Ascending aorta (tissue), 2 donors: ENCODE measurements at places on chromosomes 5 and 9. TPM values are rescaled to one million over a fixed set of nuclear protein-coding genes. Genes with fewer than 3 reads are reported as not detected.

DNA sequence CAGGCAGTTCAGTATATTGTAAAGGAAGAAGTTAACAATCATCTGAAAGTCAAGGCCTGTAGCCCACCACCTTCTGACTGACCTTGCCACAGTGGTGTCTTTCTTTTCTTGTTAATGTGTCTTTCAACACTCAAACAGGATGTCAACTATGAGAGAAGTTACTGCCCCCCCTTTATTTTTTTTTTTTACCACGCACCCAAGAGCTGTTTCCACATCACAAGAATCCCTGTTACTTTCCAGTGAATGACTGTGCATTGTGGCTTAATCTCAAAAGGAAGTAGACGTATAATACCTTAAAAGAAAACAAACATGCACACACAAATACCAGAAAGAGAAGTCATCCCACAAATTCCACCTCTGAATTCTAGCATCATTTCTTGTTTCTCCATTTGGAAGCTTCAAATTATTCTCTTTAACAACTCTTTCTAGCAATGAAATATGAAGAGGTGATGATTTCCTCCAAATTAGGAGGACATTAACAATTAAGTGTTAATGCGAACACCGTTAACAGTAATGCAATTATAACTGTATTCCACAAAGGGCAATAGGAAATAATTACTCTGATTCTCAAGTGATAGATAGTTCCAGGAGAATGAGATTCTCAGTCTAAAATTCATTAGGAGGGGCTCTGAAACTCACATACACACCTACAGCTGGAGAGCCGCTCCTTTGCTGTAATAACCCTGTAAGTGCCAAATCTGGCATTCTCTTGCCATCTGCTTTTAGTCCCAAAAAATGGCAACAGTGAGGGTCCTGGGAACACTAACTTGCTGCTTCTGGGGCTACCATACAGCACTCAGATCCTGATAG, 201.0 kb downstream of the EFNA5 start:
- DNase-seq: no peak
- H3K36me3 ChIP-seq: no peaks in the 10 kb centered on the region
- H3K4me1 ChIP-seq: peaks cover 4% of the 10 kb centered on the region
- no peak overlapping the region for H3K4me3 ChIP-seq
- H3K27me3 ChIP-seq: no peaks in the 10 kb centered on the region

Gene SLC6A7
- total RNA-seq: not detected

Gene PELO
- total RNA-seq: 39.1 TPM

Gene BHMT
- not detected for total RNA-seq

DNA sequence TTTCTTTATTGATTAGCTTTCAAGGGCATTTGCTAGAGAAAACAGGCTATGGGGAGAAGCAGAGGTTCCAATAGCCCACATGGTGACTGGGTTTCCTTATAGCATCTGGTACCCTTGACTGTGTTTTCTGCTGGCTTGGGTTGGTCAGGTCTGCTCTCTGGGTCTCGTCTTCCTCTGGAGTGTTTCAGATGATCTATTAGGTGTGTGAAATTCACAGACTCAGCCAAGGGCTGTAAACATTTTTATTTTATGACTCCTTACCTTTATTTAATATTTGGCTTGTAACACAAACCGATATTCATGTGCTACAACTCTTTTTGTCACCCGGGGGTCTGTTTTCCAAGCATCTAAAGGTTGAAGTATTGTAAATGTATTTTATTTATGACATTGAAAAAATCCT, 338.9 kb downstream of the GADD45G start:
- no peaks in the 10 kb centered on the region for H3K27me3 ChIP-seq
- no peak for DNase-seq
- H3K27ac ChIP-seq: no peak overlapping the region

DNA sequence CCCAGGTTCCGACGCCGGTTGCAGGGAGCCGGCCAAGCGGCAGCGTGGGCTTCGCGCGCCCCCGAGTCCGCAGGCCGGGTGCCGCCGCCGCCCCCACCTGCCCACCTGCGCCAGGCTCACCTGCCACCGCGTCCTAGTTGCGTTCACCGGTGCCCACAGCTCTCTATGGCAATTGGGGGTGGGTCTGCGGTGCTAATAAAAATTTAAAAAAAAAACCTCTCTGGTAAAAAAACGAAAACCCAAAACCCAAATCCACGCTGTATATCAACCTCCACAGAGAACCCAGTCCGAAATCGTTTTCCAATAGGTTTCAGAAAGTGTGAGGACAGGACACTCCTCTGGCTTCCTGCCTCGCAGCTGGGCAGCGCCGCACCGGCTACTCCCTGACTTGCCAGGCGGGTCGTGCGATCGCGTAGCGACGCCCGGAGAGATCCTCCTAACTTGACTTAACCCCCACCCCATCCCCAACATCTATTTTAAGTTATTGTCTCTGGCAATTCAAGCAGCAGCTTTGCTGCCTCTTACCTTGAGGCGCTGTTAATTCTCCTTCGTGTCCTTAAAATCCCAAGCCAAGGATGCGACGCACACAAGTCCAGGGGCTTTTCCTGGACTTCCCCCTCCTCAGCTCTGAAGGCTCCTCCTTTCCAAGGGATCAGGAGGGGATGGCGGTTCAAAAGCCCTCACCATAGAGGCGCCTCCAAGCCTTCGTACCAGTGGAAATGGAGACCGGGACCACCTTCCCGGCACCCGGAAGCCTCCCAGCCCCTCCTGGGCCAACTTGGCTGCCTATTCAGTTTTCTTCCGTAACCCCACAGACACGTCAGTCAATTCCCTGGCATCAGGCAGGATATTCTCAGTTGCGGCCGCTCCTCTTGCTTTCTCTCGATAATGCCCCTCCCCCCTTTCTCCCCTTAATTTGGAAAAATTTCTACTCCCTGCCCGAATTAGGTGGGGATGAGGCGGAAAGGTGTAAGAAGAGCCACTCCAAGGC, 1639.4 kb upstream of the C9orf72 start:
- no peak for DNase-seq
- no peaks in the 10 kb centered on the region for H3K4me1 ChIP-seq
- no peaks in the 10 kb centered on the region for H3K36me3 ChIP-seq
- no peak overlapping the region for H3K27ac ChIP-seq
- H3K4me3 ChIP-seq: peak overlapping the region; percentile 50
- peaks cover 5% of the 10 kb centered on the region for H3K27me3 ChIP-seq
